Stimulated activated CD4-positive, alpha-beta T cell treated with anti-CD3 and anti-CD28 coated beads, Interleukin-15, amount 100 ng/mL, for 24 hours (primary cell): ENCODE measurements at places on chromosomes 1 and 21.

- no peak for DNase-seq
Observed at GRCh38 chr1:97845805-97846204, 75.0 kb downstream of the DPYD start.

DNA sequence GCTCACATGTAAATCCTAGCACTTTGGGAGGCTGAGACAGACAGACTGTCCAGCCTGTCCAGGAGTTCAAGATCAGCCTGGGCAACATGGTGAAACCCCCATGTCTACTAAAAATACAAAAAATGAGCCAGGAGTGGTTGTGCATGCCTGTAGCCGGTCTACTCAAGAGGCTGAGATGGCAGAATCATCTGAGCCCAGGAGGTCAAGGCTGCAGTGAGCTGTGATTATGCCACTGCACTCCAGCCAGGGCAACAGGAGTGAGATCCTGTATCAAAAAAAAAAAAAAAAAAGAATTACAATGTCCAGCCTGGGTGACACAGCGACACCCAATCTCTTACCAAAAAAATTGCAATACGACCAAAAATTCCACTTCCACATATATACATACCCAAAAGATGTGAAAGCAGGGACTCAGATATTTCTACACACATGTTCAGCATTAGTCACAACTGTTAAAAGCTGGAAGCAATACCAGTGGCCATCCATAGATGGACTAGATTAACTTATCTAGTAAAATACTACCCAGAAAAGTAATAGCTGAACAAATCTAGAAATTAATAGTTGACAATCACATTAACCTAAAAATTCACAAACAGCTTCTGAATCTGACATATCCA lies 49.2 kb downstream of the ASH1L start:
- no peak for DNase-seq

- no peak for DNase-seq
Observed at GRCh38 chr1:225253784-225254183, 174.1 kb downstream of the LBR start.

DNA sequence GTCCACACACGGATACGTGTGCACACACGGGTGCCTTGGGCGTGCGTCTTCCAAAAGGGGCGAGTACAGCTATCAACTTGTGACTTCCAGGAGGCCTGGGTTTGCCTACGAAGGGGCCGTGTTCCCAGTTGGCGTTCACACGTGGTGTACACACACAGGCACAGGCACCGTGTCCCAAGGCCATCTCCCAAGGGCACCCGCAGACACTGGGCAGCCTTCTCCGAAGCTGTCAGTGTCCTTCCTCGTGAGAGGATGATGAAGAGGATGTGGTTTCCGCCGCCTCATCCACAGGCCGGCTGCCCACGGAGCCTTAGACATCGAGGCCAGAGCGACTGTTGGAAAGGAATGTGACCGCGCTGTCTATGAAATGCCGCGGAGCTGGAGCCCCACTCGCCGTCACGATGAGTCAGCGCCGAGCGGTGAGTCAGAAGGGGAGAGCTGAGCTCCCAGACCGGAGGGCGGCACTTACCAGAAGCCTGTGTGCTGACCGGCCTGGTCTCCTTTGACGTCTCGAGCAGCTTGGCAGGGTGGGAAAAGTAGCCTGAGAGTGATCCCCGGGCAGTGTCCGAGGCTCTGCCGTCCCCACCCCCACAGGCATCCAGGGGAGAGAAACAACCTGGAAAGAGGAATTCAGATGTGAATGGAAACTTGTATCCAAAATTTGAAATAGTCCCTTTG lies 141.4 kb upstream of the ARHGEF16 start:
- peak; percentile 84 for DNase-seq

DNA sequence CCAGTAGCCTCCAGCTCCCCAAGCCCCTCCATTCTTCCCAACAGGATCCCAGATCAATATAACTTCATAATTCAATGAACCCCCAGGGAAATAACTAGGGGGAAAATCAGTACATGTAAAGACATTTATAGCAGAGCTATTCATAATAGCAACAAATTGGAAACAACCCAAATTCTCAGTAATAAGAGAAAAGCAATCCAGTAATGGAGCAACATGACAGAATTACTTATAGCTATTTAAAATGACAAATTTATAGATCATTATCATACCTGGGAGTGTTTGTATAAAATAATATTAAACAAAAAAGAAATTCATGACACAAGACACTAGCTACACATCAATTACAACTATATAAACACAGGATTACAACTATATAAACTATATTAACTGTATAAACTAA lies 20.2 kb downstream of the PLEKHA6 start:
- DNase-seq = no peak

DNA sequence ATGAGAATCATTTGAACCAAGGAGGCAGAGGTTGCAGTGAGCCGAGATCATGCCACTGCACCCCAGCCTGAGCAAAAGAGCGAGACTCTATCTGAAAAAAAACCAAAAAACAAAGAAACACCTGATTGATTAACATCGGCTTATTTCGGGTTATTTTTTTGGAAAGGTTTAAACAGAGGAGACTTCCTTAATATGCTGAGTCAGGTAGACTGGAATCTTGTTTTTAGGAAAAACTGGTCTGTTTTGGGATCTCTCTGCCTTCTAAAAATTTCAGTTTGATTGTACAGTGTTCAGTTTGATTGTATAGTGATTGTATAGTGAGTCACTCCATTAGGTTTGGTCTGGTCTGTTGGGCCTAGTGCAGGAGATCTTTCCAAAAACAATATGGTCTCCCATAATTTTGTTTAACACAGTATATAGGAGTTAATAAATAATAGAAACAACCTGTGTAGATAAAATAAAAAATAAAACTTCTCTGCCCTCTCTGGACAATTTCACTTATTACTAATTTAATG lies 196.3 kb upstream of the CHRM3 start:
- no peak for DNase-seq

DNA sequence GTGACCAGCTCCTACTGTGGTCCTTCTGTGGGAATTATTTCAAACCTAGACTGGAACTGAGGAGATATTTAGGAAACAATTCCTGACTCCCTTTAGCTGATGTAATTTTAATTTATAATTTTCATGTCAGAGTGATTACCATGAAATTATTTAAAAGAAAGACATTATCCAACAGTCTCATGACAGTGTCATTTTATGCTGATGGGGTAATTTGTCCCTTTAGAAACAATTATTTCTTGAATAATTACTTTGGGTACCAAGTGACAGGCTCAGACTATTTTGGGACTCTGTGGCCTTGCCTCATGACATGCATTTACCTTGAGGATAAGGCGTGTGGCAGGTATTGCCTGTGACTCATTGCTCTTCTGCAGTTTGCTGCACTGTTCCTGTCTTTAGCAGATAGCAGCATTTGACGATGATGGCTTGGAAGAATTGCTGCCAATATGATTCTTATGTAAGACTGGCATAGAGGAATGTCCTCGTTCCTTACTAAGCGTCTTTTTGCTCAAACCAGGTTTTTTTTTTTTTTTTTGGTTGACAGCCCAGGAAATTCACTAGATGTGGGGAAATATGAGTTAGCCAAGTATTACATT lies 206.0 kb upstream of the HMCN1 start:
- no peak for DNase-seq

GRCh38 chr1:171597203-171597602 lies 24.8 kb upstream of the MYOCOS start:
- no peak for DNase-seq

DNA sequence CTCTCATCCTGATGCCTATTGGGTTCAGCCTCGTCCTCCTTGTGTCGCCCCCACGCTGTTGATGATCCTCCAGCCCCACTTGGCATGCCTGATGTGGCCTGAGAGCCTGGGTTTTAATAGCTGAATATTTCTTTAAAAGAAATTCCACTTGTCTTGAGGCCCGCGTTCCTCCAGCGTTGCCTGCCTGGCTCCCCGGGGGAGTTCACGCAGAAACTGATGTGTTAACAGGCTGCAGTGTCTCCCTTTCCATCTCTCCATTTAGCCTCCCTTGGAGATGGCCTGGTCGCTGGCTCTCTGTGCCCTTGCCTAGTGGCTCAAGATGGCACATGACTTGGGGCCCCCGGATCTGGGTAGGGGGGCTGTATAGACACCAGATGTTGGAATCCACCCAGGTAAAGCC lies 9.5 kb downstream of the ACTL8 start:
- DNase-seq = no peak

DNA sequence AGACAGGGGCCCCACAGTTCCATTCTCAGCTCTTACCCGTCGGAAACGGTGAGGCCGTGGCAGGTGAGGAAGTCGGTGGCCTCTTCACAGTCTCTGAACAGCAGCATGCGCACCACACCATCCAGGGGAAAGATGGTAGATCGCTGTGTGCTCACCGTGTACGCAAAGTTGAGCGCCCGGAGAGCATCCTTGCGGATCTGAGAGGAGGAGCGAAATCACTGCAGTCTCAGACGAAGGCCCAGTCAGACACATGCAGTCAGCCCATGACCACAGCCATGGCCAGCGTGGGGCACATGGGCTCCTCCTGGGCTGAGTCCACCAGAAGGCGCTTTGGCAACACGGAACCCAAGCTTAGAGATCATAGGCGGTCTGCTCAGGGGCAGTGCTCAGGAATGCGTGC lies 18.5 kb downstream of the MCM3AP start:
- no peak for DNase-seq

- DNase-seq = peak; percentile 50
Observed at GRCh38 chr1:6052543-6053205, 7.0 kb downstream of the KCNAB2 start.

DNA sequence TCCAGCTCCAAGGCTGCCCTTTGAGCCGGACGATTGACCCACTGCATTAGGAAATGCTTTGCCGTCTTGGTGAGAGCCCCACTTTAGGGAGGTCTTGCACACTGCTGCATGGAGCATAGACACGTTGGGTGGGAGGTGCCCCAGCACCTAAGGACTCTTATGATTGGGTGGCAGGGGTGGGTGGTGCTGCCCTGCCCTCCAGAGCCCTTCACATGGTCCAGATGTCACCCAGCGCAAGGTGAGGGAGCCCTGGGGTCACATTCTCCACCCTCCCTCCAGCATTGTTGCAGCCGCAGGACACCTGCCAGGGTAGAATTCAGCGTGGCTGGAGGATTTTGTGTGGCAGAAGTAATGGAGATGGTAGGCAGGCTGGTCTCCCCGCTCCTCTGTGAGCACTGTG lies 137.4 kb upstream of the COL6A1 start:
- DNase-seq = no peak

DNA sequence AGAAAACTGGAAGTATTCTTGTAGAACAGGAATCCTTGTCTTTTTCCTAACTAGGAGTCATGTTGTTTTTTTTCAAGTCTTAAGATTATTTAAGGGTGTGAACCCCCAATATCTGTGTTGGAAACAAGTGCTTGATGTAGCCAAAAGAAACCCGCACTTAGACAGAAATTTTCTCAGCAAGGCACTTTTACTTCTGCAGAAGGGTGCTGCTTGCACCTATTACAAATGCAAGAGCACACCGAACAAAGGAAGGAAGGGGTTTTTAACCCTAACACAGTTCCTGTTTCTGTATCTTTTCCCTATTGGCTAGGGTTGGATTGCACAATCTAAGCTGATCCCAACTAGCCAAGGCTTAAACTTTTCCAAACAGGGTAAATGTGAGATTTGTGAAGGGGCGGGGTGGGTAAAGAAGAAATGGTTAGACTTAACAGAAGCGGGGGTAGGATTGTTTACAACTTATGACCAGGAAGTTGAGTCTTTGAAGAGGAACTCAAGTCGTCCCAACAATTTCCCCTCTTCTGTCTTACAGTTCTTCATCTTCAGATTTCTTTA lies 75.1 kb downstream of the ZFYVE9 start:
- DNase-seq = no peak

GRCh38 chr1:81801651-81802456 lies 1.1 kb downstream of the ADGRL2 start:
- DNase-seq = peak; percentile 3

GRCh38 chr1:193042766-193043691 lies 16.1 kb downstream of the UCHL5 start:
- no peak for DNase-seq

DNA sequence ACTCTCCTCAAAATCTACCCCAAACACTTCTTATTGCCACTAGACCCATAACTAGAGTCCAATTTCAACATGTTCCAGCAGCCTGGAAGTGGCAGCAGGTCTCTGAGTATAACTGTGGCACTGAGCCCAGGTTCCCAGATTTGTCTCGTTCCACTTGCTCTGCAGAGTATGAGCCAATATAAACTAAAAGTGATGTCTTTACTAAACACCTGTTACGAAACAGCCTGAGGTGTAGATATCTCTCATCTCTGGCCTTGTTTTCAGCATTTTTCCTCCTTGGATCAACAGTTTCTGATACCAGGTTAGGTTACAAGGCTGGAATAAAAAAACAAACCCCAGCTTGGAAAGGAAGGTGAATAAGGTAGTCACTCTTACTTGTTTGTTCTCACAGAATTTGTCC lies 25.2 kb upstream of the PRDX6 start:
- no peak for DNase-seq

- DNase-seq = no peak
Observed at GRCh38 chr1:241747992-241748391, 95.9 kb downstream of the WDR64 start.

DNA sequence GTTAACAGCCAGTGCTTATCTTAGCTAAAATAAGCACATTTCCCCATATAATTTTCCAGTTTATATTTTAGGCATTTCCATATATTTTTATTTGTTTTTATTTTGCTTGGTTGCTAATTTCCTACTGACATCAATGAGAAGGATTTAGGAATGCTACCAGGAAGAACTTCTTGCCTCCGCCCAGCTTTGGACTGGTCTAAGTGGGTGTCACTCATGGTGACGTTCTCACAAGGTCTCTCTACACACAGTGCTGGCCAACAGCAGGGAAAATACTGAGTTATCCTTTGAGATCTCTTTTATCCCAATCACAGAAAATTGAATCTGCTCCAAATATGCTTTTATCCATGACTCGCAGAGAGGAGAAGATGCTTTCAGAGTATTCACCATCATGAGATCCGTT lies 13.2 kb downstream of the MX1 start:
- DNase-seq = no peak

DNA sequence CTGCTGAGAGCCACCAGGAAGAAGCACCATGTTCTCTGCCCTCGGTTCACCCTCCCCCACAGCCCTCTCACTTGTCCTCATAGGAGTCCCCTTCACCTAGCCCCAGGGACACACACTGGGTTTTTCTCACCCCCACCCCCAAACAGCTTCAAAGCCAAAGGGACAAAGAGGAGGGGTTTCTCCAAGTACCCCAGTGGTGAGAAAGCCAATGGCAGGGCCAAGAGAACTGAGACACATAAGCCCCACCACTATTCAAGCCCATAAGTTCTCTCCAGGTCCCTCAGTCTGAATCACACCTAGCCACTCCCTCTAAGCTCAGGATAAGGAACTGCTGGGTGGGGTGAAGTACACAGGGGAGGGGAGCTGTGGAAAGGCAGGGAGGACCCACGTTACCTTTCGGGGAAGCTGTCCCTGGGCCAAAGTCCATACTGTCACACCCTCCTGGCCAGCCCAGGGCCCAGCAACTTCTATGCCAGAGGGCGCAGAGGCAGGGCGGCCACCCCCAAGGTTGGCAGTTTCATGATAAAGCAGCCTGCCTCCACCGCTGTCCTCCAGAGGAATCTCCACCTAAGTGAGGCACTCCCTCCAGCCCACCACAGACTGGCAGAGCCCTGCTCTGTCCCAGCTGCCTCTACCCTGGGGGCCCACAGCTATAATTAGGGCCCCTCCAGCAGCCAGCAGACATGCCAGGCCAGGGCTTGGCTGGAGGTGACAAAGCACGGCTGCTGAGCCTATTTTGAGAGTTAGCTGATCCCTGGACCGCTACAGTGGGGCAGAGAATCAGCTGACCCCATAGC lies 39.0 kb upstream of the PPP1R15B start:
- no peak for DNase-seq
